CD4-positive, alpha-beta memory T cell (primary cell): ENCODE measurements at places on chromosomes 7 and 10.

- no peak for DNase-seq
These were observed 315.9 kb upstream of the ETV1 start for GRCh38 chr7:14305233-14305866.

GRCh38 chr10:71584461-71584860 lies 135.1 kb downstream of the C10orf105 start:
- no peak for DNase-seq

DNA sequence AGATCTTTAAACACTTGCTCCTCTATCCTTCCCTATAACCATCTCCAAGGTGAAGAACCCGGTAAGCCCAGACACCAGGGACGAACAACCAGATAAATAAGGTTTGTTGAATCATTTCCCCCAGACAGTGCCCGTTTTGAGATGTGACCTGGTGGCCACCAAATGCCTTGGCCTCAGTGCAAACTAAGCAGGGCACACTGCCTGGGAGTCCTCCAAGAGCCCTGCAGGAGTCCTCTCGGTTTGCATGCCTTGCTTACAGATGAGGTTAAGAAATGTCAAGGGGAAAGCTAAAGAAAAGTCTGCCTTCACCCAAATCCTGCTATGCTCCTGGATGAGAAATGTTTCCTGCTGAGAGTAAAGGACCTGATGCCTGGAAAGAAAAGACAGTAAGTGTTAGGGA lies 31.6 kb downstream of the SLIT1 start:
- no peak for DNase-seq

- DNase-seq, result no peak
These were observed 1268.3 kb downstream of the XPNPEP1 start for GRCh38 chr10:108655057-108655456.

DNA sequence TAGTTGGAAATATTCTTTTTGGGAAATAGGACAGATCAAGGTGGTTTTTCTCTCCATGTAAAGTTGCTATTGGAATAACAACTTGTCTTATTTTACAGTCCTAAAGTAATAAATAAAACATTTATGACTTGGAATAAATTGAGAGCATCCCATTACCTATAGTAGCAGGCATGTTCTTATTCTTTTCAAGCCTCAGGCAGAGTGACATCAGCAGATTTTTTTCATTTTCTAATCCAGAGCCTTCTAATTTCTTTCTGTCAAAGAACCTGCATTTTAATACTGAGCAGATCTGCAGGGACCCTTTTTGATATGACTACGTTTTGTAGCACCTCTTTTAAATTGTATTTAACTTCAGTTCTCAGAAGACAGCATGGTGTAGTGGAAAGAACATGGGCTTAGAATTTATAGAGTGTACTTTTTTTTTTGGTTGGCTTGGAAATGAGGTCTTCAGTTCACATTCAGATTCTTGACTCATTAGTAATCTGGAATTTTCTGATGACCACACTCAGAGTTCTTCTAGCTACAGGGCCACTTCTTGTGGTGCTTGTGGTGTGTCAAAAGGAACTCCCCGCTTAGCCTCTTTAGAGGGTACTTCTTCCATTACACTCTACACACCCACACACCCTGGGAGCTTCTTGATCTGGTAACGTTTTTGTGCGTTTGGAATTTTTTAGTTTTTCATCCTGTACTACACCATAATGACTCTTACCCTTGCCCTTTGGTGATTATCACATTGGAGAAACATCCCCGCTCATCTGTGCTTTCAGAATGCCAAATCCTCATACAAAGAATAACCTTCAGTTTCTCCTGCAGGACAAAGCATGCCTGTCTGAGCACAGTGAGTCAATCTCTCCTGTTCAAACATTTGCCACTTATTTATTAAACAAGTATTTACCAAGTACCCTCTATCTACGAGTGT lies 34.6 kb downstream of the AGK start:
- DNase-seq, result no peak

DNA sequence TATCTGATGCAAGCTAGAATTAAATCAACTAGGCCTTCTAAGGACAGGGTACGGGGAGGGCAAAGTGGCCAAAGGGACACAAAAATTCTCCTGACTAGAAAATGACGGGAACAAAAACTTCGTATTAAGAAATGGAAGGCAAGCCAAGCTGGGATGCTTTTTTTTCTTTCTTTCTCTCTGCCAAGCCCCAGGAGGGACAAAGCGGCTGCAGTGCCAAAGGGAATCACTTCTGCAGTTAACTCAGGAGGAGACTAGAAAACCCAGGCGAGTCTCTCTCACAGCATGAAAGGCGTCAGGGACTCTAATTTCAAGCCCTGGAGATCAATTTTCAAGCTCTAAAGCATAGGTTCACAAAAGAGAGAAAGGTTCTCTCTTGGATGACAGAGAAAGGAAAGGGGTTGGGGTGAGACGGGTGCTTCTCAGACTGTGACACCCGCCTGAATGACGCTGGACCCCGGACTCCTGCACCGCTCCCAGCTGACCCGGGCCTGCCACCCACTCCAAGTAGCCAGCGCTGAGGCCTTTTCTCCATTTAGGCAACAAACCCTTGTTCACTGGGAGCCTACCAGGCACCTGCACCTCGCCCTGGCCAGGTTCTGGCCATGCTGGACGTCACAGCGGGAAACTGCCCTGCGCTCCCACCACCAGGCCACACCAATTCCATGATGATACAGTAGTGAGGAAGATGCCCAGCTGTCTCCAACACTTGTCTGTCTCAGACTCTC lies 56.5 kb downstream of the KIAA1549 start:
- DNase-seq, result no peak

GRCh38 chr7:9307131-9307530 lies 873.7 kb downstream of the NXPH1 start:
- DNase-seq, result no peak

DNA sequence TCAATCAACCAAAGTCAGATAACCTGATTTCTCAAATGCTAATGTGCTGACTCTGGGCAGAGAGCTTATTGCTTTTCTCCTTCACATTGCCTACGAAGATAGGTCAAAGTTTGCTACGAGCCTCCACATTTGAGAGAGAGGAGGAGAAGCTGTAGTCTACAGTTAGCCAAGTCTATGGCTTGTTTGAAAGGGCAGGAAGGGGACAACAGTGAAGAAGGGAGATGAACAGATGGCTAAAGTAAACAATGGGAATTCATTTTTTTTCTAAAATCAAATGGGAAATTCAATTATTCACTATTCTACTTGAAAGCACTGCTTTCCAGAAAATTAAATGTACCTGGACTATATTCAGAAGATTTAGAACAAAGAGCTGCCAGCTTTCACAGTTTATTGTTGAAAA lies 126.7 kb upstream of the C1QL3 start:
- no peak for DNase-seq

- peak; percentile 48 for DNase-seq
These were observed 4.9 kb downstream of the GATA3 start for GRCh38 chr10:8059191-8059936.

GRCh38 chr7:140215281-140215680 lies 38.5 kb upstream of the KDM7A start:
- no peak for DNase-seq

GRCh38 chr10:89250865-89251408 lies 638 bp downstream of the LIPA start:
- DNase-seq, result no peak

GRCh38 chr7:133937786-133938185 lies 189.4 kb upstream of the LRGUK start:
- no peak for DNase-seq

DNA sequence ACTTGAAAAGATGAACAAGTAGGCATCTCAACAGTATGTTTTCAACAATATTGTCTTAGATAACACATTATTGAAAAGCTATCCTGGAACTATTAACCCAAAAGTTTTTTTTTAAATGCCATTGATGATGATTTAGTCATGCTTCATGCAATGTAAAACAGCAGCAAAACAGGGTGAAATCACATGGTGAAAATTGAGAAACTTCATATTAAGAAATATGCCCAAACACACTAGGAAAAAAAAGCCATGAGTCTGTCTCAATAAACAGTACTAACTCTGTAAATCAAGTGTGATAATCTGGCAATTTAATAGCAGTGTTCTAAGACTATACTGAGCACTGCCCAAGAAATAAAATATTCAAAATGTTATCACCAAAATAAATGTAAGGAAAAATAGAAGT lies 613.1 kb downstream of the KCNMA1 start:
- DNase-seq, result no peak

- DNase-seq, result no peak
These were observed 187.0 kb downstream of the PCDH15 start for GRCh38 chr10:54614072-54614471.

- no peak for DNase-seq
These were observed 32.4 kb downstream of the SEMA3D start for GRCh38 chr7:85154282-85154937.

- DNase-seq, result no peak
These were observed 35.7 kb downstream of the SEMA3E start for GRCh38 chr7:83613232-83613631.

DNA sequence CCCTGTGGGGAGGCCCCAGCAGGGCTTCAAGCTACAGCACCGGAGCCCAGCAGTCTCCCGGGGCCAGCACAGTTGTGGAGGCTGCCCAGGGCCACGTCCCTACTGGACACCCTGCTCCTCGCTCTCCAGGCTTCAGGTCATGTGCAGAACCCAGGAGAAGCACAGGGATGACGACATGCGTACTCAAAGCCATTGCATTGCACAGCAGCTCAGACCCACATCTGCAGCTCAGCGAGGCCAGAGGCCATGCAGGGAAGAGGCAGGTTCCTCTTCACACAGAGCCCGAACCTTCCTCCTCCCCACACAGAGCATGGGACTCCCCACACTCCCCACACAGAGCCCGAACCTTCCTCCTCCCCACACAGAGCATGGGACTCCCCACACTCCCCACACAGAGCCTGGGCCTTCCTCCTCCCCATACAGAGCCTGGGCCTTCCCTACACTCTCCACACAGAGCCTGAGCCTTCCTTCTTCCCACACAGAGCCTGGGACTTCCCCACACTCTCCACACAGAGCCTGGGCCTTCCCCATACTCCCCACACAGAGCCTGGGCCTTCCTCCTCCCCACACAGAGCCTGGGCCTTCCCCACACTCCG lies 12.3 kb downstream of the CFAP46 start:
- DNase-seq, result no peak

DNA sequence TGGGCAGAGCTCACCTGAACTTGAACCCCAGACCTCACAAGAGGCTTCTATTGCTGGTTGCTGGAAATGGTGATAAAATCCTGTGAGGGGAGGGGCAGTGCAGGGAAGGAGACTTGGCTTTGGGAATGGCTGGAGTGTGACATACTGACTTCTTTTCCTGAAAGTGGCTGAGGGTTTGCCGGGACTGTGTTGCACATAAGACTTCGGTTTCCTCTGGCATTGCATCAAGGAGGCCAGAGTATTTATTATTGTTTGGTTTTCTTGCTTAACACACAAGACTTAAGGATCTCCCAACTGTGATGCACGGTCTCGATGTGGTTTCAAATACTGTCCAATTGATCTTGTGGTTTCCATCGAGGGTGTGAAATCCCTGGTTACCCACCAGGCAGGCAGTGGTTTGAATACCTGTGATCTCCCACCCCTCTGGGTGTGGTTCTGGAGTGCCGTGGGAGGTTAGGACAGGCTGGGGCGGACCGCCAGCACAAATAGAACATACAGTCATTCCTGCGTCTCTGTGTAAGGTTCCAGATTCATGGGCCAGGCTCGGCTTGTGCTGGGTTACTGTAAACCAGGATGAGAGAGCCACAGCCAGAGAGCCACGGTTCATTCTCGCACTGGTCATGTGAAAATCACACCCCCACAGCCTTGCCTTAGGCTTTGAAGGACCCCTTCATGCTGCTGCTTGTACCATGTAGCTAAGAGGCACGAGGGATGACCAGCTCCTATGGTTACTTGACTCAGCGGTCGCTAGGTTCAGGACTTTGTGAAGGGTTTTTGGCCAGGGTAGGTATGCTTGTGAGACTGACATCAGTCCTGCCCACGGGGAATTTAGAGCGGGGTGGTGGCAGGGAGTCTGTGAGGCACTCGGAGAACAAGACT lies 39.2 kb downstream of the WBP1L start:
- DNase-seq, result no peak

- no peak for DNase-seq
These were observed 177.9 kb downstream of the TAX1BP1 start for GRCh38 chr7:27917774-27918314.

DNA sequence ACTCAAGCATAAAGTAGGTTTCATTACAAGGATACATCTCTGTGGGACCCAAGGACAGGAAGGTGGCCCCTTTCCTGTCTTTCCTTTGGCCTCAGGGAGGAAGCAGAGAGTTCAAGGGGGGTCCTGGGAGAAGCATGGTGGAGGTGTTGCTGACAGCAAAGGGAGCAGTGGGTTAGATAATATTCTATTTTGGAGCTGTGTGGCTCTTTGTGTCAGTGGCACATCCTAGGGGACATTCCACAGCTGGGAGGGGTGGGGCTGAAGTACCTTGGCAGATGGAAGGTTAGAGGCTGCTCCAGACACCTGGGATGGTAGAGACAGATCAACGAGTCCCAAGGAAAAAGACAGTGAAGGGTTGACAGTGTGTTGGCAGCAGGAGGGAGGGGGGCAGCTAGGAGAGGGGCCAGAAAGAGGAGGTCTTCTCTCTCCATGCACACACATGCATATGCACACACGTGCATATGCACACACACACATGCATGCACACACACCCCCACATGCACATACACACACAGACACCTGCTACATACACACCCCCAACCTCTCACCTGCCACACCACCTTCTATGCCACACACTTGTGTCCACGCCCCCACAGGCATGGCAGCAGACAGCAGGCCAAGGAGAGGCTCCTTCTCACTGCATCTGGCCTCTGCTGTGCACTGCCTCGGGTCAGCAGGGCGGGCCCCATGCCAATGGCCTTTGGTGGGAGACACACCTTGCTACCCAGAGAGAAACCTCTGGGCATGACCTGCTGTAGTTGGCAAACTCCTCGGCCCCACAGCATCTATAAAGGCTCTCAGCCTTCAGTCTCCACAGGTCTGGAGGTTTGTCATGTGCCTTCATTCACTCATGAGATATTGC lies 5.6 kb upstream of the POLD2 start:
- no peak for DNase-seq

DNA sequence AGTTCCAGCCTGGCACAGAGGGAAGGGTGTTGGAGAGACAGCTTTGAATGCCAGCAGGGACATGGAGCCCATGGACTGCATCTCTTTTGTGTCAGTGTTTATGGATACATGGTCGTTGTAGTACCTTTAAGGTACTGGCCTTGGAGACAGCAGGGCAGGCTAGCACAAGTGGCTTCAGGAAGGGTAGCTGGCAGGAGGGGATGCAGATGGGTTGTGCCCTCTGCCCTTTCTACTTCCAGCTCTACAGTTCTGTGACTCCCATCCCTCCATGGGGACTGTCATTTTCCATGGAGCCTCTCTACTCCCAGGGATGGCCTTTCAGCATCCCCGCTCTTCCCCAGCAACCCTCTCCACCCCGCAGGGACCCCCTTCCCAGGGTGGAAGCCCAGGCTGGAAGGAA lies 25.1 kb downstream of the POLL start:
- no peak for DNase-seq

GRCh38 chr7:77326131-77326530 lies 90.0 kb downstream of the GSAP start:
- no peak for DNase-seq

- no peak for DNase-seq
These were observed 1.9 kb downstream of the DGKI start for GRCh38 chr7:137844677-137845425.

- DNase-seq, result no peak
These were observed 228.1 kb downstream of the KIF20B start for GRCh38 chr10:89929282-89930026.

GRCh38 chr7:119748991-119749390 lies 524.0 kb upstream of the KCND2 start:
- DNase-seq, result no peak

GRCh38 chr7:33870120-33870519 lies 35.2 kb upstream of the BMPER start:
- no peak for DNase-seq

GRCh38 chr10:119166118-119166500 lies 595 bp upstream of the SFXN4 start:
- no peak for DNase-seq

- DNase-seq, result no peak
These were observed 59.4 kb upstream of the CAMK2B start for GRCh38 chr7:44384586-44385433.
